CD4-positive, alpha-beta T cell treated with Interleukin-10 for 1 hour (primary cell): ENCODE measurements at places on chromosomes 5 and 9.

GRCh38 chr5:151096001-151096373, 15.2 kb upstream of the TNIP1 start:
- DNase-seq, result no peak

DNA sequence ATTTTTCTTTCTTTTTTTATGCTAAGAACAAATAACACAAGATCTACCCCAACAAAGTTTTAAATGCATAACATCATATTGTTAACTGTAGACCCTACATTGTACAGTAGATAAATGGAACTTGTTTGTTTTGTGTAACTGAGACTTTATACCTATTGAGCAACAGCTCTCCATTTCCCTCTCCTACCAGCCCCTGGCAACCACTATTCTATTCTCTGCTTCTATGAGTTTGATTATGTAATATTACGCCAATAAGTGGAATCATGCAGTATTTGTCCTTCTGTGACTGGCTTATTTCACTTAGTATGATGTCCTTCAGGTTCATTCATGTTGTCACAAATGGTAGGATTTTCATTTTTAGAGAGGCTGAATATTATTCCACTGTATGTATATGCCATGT, 308.2 kb upstream of the PRR16 start:
- DNase-seq, result no peak

DNA sequence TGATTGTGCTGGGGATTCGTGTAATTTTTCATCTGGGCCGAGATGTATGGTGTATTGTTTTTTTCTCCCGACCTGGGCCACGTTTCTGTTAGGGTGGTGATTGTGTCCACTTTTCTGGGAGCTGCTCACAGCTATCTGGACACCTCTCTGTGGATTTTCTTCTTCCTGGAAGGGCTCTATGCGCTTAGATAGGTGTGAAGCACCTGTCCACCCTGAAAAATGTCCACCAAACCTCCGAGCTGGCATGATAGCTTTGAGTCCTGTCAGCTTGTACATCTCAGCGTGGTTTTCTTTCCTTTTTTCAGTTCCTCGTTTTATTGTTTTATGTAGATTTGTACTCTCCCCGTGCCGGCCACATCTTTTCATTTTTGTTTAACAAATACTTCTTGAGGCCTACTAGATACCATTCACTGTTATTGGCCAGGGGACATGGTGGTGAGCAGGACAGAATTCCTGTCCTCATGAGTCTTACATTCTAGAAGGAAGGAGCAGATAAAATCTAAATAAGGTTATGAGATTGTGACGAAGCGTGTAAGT, 1.1 kb downstream of the UGCG start:
- peak; percentile 18 for DNase-seq

DNA sequence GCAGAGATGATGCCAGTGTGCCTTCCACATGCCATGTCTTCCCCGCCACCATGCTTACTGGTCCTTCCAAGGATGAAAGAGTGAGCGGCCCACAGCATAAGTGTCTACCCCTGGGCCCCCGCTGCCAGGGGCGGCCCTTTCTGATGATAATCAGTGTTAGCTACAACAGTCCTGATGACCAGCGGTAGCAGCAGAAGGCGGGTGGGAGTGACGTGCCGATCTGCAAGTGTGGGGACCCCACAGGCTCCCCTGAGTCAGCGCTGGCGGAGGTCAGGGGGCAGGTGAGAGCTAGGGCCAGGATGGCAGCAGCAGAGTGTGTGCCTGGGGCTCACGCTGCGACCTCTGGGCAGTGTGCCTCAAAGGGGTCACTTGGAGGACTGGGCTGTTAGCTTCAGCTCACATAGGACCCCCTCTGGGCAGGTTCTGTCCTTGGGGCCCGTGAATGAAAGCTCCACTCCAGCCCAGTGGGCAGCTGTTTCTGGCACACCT, 80.4 kb downstream of the HMCN2 start:
- no peak for DNase-seq

- DNase-seq, result no peak
These were observed 2269.7 kb downstream of the MAT2B start for GRCh38 chr5:165775111-165775510.

GRCh38 chr9:92794426-92794825, 29.8 kb upstream of the BICD2 start:
- no peak for DNase-seq

DNA sequence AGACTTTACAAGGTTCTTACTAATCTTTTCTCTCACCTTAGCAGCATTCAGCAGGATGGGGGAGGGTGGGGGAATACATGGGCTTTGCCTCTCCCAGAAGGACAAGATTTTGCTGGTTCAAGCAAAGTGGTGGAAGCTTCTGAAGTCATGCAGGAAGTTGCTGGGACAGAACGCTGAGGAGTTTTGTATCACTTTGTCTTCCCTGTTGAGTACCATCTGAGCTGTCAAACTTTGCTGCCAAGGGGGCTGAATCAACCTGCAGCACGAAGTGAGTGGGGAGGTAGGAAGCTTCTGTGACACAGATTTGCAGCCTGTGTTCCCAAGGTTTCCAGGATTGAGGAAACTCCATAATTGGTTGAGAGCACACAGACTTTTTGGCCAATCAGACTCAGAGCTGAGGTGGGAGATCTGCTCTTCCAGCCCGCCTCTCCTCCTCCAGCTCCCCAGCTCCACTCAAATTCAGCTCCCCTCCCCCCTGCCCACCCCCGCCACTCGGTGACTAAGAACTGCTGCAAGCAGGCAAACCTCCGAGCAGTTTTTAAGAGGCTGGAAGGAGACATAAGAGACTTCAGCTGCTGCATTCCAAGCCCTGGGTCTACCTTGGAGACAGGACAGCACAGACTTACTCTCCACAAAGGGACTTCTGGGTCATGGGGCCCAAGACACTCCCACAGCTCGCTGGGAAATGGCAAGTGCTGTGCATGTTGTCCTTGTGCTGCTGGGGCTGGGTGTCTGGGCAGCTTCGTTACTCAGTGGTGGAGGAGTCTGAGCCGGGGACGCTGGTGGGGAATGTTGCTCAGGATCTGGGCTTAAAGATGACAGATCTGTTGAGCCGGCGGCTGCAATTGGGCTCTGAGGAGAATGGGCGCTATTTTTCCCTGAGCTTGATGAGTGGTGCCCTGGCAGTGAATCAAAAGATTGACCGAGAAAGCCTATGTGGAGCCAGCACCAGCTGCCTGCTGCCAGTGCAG, at the start of gene PCDHGC5:
Gene PCDHGC5 (plus strand): TSS at position 491 of the 971 bp plus-strand sequence. CDS start 160 bp downstream, at position 651.
- no peak for DNase-seq

DNA sequence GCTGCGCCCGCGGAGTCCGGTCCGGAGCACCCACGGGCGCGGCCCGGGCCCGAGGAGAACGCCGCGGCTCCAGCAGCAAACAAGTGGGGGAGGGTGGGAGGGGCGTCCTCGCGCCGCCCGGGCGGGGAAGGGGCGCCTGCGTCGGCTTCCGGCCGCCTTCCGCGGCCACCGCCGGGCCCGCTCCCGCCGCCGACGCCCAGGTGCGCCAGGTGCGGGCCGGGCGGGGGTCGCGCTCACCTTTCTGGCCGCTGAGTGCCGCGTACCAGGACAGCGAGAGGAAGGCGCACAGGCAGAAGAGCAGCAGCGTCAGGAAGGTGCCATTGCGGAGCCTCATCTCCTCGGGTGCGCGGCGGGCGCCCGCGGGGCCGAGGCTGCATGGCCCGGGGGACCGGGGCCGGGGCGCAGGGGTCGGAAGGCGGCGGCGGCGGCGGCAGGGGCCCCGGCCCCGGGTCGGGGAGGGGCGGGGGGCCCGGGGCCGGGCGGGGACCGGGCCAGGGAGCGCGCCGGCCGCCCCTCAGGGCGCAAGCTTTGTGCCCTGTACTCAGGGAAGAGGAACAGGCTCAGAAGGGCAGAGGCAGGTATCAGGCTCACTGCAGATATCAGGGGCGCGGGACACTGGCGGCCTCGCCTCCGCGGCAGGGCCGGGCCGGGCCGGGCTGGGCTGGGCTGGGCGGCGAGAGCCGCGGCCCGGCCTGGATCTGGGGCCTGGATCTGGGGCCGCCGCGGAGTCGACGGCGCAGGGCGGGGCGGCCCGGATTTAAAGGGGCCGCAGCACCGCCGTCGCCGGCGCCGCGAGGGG, at the start of gene MGAT4B:
Gene MGAT4B (minus strand): TSS at position 617 of the 799 bp plus-strand sequence. CDS start 283 bp downstream, at position 334.
- DNase-seq, result peak; percentile 71

DNA sequence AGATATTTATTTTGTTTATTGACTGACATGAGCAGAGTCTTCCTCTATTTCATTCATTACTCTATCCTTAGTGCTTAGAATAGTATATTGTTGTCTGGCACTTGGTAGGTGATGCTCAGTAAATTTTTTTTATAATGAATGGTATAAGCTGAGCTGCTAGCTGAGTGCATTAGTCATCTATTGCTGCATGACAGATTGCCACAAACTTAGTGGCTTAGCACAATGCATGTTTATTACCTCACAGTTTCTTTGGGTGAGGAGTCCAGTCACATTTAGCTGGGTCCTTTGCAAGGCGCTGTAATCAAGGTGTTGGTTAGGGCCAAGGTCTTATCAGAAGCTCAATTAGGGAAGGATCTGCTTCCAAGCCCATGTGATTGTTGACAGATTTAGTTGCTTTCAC, 23.1 kb downstream of the SMAD5 start:
- no peak for DNase-seq

DNA sequence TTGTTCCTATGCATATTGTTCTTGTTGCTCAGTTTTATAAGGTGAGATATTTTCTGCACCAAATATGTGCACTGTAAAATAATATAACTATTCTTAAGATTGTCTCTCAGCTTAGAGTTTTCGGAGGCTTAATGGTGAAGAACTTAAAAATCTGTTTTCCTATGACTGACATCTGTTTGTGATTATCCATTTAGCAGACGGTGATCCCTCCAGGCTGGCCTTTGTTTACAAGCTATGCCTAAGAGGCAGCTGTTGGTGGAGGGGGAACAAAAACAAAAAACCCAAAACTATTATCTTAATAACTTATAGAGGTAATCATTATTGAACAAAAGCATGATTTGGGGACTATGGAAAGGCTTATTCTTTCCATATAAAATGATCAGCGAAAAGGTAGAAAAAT, 658 bp downstream of the PDCD1LG2 start:
- no peak for DNase-seq

- no peak for DNase-seq
These were observed 4.4 kb upstream of the BASP1 start for GRCh38 chr5:17212996-17213395.

GRCh38 chr9:123997665-123998277, 13.8 kb upstream of the LHX2 start:
- DNase-seq, result no peak

DNA sequence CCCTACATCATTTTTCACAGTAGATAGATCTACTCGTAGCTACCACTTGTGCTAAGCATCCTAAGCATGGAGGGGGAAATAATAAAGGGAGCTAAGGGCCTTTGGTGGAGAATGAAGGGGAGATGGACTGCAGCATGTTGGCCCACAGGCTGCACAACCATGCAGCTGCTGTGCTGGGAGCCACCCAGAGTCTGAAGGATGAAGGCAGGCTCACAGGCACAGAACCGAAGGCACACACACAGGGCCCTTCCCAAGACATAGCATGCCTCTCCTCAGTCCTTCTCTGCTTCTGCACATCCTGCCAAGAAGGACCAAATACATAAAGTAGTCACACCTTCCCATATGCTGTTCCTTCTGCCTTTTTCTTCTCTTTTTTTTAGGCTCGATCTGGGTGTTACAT, 6.6 kb downstream of the FAM193B start:
- no peak for DNase-seq

DNA sequence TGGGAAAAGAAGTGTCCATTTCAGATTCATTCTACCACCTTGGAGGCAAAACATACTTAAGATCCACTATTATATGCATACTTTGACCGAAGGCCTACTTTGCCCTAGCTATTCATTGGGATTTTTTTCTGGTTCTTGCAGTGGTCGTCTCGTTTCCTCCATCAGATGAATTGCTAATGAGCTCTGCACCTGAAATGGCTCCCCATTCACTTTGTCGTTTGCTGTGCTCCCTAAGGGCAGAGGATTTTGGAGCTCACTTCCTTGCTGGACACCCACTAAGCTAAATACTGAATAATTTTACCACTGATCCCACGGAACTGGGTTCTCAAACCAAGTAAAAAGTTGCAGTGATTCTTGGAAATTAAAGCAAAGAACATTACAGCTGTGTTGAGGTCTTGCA, 1.9 kb downstream of the KDM3B start:
- no peak for DNase-seq

- DNase-seq, result no peak
These were observed 262.8 kb upstream of the CDH6 start for GRCh38 chr5:30930736-30931135.

DNA sequence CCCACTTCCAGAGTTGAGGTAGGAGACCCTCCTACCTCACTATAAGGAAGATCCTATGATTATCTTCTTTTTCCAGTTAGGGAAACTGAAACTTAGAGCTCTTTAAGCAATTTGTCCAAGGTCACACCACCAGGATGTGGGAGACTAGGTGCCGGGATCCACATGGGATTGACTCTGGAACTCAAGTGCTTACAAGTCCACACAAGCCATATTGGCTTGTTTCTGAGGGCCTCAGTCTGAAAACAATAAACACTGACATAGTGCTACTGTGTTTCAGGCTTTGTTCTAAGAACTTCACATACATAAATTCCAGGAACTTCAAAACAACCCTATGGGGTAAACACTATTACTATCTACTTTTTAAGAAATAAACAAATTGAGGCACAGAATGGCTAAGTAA, 481.3 kb downstream of the ZSWIM6 start:
- DNase-seq, result no peak

DNA sequence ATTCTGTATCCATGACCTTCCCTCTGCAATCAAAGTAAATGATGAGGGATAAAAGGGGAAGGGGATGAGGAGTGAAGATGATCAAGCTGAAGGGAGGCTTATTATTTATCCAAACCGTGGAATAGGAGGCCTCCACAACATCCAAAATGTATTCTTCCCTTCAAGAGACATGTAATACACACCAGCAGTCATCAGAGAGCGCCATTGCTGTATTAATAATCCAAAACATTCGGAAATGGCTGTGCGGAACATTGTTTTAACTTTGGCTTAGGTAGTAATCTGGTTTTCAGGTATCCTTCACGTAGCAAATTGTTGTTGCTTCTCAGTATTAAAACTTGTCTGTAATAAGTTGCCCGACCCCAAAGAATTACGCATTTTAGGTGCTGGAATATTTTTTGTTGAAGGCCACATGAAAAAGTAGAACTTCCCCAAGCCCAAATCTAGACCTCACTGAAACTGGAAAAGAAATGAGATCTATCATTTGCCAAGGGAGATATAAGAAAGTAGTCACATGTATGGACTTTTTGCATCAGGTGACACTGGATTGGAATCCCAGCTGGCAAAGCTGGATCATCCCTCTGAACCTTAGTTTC, 2.6 kb upstream of the BOD1 start:
- peak; percentile 79 for DNase-seq

- no peak for DNase-seq
These were observed 300.7 kb downstream of the MSX2 start for GRCh38 chr5:175025077-175025476.

- no peak for DNase-seq
These were observed 201.7 kb downstream of the PAPPA start for GRCh38 chr9:116355153-116355921.

DNA sequence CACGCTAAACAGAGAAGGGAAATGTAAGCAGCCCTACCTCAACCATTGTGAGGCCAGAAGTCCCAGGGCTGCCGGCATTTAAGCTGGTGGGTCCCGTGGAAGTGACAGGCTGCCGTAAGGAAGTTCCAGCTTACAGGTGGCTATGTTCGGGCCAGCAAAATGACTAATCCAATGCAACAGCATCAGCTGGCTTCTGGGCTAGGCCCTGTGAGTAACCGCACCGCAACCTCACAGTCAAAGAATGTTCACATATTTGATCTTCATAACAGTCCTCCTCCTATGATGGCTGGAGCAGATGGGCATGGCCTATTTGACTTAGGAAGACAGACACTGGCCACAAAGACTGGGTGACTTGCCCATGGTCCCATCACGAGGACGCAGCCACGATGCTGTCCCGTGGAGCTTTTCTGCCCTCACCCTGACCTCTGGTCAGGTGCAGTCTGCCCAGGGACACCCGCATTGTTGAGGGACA, 88.2 kb downstream of the LIFR start:
- DNase-seq, result no peak

GRCh38 chr5:124935065-124935464, 188.6 kb upstream of the ZNF608 start:
- peak; percentile 19 for DNase-seq
